T-helper 2 cell treated with Interferon-gamma antibody and Interleukin-4, amounts not matched to agents 100 ng/mL and 5 ng/mL, for 36 hours (primary cell): ENCODE measurements at places on chromosomes 4 and X. TPM values are rescaled to one million over a fixed set of nuclear protein-coding genes. Genes with fewer than 3 reads are reported as not detected.

Gene RCHY1
- 24.2 and 24.9 TPM in 2 replicates for total RNA-seq

Gene LDB2
- not detected in 2 replicates for total RNA-seq

Gene SSX2B
- total RNA-seq = not detected in 2 replicates

Gene USP17L20
- total RNA-seq = not detected in 2 replicates

Gene GPRIN3
- 42.3 TPM in 2 replicates for total RNA-seq

Gene GAGE12J
- total RNA-seq = not detected in 2 replicates

Gene SSX4B
- total RNA-seq = not detected in 2 replicates

Gene RIPPLY1
- total RNA-seq = not detected in 2 replicates

Gene HPGD
- 1.6 and 3.5 TPM in 2 replicates for total RNA-seq

Gene SLC9A7
- total RNA-seq = 20.3 and 22.5 TPM in 2 replicates

Gene TKTL2
- not detected in 2 replicates for total RNA-seq

Gene CCSER1
- not detected in 2 replicates for total RNA-seq

Gene BTK
- total RNA-seq = not detected in 2 replicates

Gene FIP1L1
- 87.9 and 90.2 TPM in 2 replicates for total RNA-seq

Gene RTL9
- not detected in 2 replicates for total RNA-seq

Gene ARX
- total RNA-seq = not detected in 2 replicates

Gene ARHGEF38
- not detected in 2 replicates for total RNA-seq

Gene TENM3
- total RNA-seq = not detected in 2 replicates

Gene MAGEA1
- total RNA-seq = not detected in 2 replicates

Gene CDX4
- not detected in 2 replicates for total RNA-seq

Gene ADGRG2
- total RNA-seq = not detected in 2 replicates

Gene ARHGEF6
- total RNA-seq = 162 and 164 TPM in 2 replicates

Gene VCX
- total RNA-seq = not detected in 2 replicates

Gene TRPC3
- total RNA-seq = 0.20 and 0.64 TPM in 2 replicates

Gene HAND2
- total RNA-seq = not detected in 2 replicates

Gene GRIA2
- total RNA-seq = not detected in 2 replicates

Gene OGT
- 269 and 277 TPM in 2 replicates for total RNA-seq

Gene ZFP42
- total RNA-seq = 0.11 TPM in 1 of 2 replicates, not detected in the other

Gene OTUD6A
- not detected in 2 replicates for total RNA-seq

Gene PPARGC1A
- not detected in 2 replicates for total RNA-seq

Gene EDNRA
- total RNA-seq = not detected in 2 replicates

Gene COL4A5
- not detected in 2 replicates for total RNA-seq

Gene JCHAIN
- total RNA-seq = not detected in 2 replicates

Gene SMIM31
- not detected in 2 replicates for total RNA-seq

Gene CLIC2
- total RNA-seq = 0.52 and 1.1 TPM in 2 replicates
